ENCODE measurements at places on chromosomes 4 and X.

GRCh38 chrX:37287741-37288444 is 61.3 kb upstream of the PRRG1 start:
- DNase-seq, result no peak

DNA sequence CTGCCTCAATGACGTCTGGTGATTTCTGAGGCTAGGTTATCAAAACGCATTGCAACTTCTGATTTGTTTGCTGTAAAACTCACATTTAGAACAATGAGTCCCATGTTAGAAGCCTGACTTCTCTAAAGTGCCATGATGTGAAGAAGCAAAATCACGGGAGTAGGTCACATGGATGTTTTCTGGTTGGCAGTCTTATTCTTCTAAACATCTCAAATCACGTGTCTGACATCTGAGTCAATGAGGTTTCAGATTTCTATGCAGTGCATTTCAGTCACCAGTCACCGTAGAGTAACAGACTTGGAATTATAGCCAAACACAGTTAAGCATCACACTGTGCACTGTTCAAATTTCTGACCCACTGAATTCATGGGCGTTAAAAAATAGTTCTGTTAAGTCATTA is 482.1 kb downstream of the TMA16 start:
- no peak for DNase-seq

DNA sequence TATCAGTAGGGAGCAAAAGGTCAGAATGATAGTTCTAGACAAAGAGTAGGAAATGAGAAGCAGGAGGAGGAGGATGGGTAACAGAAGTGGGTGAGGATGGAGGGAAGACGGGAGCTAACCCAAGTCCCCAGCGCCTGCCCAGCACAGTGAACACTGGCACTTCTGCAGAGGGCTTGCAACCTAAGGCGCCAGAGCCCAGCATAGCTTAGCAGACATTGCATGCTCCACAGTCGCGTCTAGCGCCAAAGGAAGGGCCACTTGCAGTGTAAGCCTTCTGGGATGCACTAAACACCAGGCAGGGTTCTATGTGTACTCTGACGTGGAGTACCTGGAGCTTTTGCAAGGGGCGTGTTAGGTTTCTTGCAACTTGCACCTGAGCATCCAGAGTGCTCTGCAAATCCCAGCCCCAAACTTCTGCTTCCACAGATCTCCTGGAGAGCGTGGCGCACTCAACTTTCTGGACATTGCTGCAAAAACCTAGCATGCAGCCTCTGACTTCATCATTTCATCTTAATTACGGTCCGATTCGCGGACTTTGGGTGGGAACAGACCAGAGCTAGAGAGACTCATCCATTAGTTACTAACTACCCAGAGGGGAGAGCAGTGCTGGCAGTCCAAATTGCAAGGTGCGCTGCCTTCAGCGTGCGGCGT is 46.5 kb upstream of the NKAP start:
- DNase-seq, result no peak

DNA sequence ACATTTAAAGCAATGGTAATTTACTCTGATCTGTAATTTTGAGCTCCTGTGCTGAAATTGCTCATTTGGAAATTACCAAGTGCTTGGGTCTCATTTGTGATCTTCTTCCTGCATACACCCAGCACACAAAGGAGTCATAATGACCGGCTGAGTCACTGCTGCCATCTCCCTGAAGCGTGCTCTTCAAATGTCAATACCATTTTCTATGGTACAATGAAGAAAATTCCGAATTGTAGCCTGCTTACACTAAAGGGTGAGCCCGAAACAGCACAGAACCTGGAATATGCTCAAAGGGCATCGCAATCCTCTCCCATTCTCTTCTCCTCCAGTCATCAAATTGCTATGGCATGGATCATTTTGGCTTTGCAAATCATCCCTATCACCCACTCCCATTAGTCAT is 140.5 kb downstream of the GRIA3 start:
- no peak for DNase-seq

GRCh38 chr4:15327311-15328298 is 100.2 kb upstream of the C1QTNF7 start:
- no peak for DNase-seq

- DNase-seq, result no peak
Observed at GRCh38 chr4:163042306-163042705, 124.4 kb downstream of the NAF1 start.

GRCh38 chrX:386768-387575 is at the start of gene PPP2R3B:
PPP2R3B (minus strand) TSS chrX:386907; CDS start chrX:386691, 216 bp downstream.
- peak; percentile 100 for DNase-seq

- DNase-seq, result no peak
Observed at GRCh38 chrX:70012756-70013155, 37.0 kb downstream of the AWAT2 start.

- no peak for DNase-seq
Observed at GRCh38 chrX:38220024-38220414, 652 bp downstream of the SRPX start.

- DNase-seq, result no peak
Observed at GRCh38 chr4:152618971-152619370, 60.8 kb downstream of the TMEM154 start.

DNA sequence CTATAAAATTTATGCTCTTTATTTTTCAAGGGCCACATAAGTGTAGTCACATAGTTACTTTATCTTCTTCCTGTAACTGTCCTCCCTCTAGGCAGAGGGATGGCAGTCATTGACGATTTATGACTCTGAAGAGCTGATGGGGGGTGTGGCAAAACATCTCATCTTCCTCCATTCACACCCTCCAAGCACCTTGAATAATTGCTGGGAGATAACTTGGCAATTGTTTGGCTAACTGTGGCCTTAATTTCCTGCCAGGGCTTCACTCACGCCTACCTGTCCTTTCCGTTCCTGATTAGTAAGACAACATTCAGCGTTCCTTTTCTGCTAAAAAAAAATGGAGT is 329.2 kb downstream of the ARHGAP10 start:
- no peak for DNase-seq

DNA sequence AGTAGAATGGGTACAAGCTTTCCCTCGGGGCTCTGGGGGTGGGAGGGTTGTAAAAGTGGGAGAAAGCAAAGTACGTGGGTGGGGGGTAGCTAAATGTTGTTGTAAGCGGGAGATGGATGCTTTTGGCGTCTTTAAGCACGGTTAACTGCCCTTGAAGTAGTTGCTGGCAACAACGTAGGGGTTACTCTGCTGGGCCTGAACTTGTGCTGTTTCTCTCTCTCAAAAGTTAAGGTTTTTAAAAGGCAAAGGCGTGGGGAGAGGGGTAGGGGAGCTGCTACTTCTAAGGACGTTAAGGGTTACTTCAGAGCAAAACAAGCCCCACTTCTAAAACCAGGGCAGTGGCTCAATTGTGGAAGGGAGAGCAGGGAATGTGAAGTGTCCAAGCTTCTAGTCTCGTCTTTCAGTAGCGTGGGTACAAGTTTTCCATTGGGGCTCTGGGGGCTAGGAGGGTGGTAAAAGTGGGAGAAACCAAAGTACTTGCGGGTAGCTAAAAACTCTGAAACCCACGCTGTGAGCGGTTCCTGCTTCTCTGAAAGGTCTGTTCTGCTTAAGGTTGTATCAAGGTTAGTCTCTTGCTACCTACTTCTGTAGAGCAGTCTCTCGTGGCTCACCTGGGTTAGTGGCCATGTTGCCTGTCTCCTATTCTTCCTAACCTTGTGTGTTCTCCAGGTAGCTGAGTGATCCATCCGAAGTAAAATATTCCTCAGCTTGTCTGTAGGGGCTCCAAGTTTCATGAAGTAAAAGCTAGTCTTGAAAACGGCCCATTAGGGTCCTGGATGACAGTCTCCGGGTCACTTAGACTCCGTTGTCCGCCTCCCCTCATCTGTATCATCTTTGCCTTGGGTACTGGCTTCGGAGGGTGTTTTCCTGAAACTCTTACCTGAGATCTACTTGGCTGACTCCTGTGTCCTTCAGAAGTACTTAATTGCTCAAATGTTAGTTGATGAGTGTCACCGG is 1.7 kb upstream of the WDR1 start:
- DNase-seq, result no peak

GRCh38 chr4:112296949-112297880 is at the start of gene ALPK1:
ALPK1 (plus strand) TSS chr4:112297369.
- no peak for DNase-seq

GRCh38 chr4:172392741-172393140 is 579.5 kb downstream of the GALNTL6 start:
- no peak for DNase-seq

DNA sequence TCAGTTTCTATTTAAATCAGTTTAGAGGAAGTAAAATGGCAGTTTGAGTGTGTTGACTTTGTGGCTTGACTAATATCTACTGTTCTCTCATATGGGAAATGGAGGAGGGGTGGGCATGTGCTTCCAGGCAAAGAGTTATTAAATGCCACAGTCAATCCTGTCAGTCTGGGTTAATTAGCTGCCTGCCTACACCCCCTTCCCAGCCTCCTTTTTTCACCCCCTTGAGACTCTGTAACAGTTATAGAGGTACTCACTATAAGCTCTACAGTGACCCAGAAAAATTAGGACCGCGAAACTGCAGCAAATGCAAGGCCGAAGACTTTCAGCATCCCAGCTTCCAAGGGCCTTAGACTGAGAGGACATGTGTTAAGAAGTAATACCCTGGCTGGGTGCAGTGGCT is 165.2 kb downstream of the CORIN start:
- DNase-seq, result no peak

DNA sequence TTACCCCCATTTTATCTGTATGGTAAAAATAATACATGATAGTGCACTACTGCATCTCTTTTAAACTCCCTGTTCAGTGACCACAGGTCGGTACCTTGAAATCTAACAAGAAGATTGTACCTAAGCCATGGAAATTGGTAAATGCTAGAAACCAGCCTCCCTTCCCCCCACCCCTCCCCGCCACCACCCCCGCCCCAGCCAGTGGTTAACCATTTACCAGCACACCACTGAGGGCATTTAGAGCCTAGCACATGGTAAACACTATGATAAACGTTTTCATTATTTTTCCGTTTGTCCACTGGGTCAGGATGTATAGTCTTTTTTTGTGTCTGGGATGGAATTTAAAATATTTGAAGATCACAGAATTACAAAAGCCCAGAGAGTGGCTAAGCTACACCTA is 703 bp upstream of the FTSJ1 start:
- DNase-seq, result no peak

GRCh38 chr4:162891788-162892707 is 274.6 kb downstream of the NAF1 start:
- peak; percentile 39 for DNase-seq

DNA sequence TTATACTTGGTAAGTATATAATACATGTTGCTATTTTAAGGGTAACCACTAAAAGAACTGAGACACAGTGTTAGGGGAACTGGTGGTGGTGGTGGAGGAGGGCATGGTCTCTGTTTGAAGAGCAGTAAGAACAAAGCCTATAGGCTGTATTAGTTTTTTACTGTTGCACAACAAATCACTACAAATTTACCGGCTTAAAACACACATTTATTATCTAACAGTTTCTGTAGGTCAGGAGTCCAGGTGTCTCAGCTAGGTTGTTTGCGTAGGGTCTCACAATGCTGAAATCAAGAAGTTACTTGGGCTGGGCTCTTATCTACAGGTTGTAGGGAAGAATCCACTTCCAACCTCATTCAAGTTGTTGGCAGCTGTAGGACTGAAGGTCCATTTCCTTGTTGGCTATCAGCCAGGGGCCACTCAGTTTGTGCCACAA is 52.6 kb downstream of the CASK start:
- no peak for DNase-seq

- DNase-seq, result no peak
Observed at GRCh38 chrX:113289503-113289902, 448.9 kb upstream of the AMOT start.

- DNase-seq, result no peak
Observed at GRCh38 chrX:106510713-106511403, 100.9 kb upstream of the RADX start.

- no peak for DNase-seq
Observed at GRCh38 chr4:91108751-91109150, 981.6 kb downstream of the CCSER1 start.

DNA sequence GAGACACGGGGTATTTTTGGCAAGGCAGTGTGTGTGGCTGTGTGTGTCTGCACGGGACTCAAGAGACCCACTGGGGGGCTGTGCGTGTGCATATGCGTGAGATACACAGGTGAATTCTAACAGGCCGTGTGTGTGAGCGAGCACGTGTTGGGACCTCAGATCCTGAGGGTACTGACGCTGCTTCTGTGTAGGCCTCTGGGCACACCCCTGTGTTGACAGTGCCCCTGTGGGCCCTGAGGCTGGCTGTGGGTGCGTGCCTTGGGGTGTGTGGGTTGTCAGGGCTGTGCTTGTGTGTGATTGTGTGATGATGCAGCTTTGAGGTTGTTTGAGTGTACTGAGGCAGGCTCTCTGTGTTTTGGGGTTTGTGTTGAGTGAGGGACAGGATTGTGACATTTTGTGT is 13.9 kb downstream of the FOXP3 start:
- DNase-seq, result no peak

GRCh38 chr4:69875576-69875975 is 15.6 kb upstream of the SULT1E1 start:
- no peak for DNase-seq

GRCh38 chrX:29466456-29466855 is 748.9 kb upstream of the MAGEB2 start:
- no peak for DNase-seq

- DNase-seq, result no peak
Observed at GRCh38 chr4:185204238-185204910, 574 bp upstream of the CFAP97 start.

GRCh38 chr4:13126976-13127910 is 356.9 kb downstream of the RAB28 start:
- no peak for DNase-seq

GRCh38 chr4:126071346-126072333 is 756.9 kb downstream of the FAT4 start:
- no peak for DNase-seq

DNA sequence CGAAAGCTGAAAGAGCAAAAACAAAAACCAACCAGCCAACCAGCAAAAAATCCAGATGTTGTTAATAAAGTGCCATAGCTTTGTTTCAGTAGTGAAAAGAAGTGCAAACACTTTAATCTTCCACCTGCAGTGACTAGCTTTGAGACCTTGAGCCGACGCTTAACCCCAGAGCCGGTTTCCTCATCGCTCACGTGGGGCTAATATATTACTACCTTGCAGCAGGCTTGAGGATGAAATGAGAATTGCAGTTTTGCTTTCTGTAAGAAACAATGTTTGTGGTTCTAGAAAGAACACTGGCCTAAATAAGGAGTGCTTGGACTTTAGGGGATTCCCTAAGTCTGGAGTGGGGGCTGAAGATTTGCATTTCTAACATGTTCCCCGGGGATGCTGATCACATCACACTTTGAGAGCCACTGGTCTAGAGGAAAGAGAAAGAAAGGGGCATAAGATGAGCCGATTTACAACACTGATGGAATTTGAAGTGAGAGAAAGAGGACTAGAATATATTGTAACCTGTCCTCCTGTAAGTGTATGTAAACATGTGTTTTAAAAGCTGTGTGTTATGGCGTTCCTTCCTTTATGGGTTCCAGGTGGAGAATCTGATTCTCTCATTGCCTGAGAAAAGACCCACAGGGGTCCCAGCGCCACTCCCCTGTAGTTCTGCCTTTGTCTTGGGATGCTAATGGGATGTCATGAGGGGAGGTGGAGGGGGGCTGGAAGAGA is 1.4 kb downstream of the FGF2 start:
- peak; percentile 61 for DNase-seq

- no peak for DNase-seq
Observed at GRCh38 chr4:80619070-80619674, 283.6 kb downstream of the CFAP299 start.

Data from GM18507 (cell line).